COR-L47 (cell line): ENCODE measurements at places on chromosomes 11 and 22.
A peak's percentile ranks its signal among the peaks of the same experiment; 100 is the strongest.

- no peak for DNase-seq
Measured at GRCh38 chr11:8839957-8840945, 70.7 kb upstream of the AKIP1 start.

- no peak for DNase-seq
Measured at GRCh38 chr11:107472966-107473365, 15.3 kb upstream of the CWF19L2 start.

- peak; percentile 98 for DNase-seq
Measured at GRCh38 chr11:62727872-62728170, 465 bp upstream of the TTC9C start.

DNA sequence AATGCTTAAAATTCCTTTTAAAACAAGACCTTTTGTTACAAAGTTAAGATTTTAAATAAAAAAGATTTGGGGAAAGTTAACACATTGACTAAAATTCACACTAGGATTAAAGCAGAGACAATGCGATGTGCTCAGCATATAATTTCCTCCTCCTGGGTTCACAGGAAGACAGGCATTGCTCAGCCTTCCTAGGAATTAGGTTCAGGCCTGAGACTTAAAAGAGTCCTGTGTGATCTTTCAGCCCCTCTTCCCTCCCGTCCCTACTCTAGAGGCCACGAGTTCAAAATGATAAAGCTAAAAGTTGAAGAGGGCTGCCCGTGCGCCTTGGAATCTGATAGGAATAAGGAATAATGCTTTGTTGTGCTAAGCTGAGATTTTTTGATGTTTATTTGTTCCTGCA is 218.6 kb downstream of the KIRREL3 start:
- no peak for DNase-seq

- no peak for DNase-seq
Measured at GRCh38 chr11:115722711-115723110, 218.5 kb upstream of the CADM1 start.

- DNase-seq, result peak; percentile 84
Measured at GRCh38 chr11:45208135-45208534, 61.7 kb downstream of the PRDM11 start.

GRCh38 chr11:79100093-79100910 is 340.5 kb downstream of the TENM4 start:
- DNase-seq, result peak; percentile 24

- no peak for DNase-seq
Measured at GRCh38 chr22:30925667-30926066, 42.9 kb downstream of the MORC2 start.

- DNase-seq, result no peak
Measured at GRCh38 chr11:83871054-83871453, 584.9 kb upstream of the CCDC90B start.

- DNase-seq, result no peak
Measured at GRCh38 chr11:76838678-76839068, 22.0 kb upstream of the ACER3 start.

- no peak for DNase-seq
Measured at GRCh38 chr11:129410395-129410960, 34.8 kb downstream of the BARX2 start.

GRCh38 chr22:45731041-45731797 is 59.6 kb downstream of the ATXN10 start:
- DNase-seq, result no peak

GRCh38 chr11:13972043-13972910 is 9.8 kb downstream of the SPON1 start:
- no peak for DNase-seq

DNA sequence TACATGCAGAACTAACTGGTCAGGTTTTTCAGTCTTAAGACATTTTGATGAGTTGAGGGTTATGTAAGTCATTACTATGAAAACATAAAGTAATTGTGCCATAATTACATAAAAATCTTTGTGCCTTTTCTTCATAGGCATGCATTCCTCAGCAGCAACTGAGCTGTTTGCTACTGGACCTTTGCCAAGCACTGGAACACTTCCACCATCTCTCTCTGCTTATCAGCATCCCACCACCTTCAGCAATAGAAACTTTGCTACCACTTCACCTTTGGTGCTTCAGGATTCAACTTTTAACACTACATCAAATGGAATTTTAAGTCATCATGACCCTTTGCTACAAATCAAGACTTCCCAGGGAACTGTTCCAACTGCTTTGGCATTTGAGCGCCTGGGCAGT is 39.0 kb downstream of the QSER1 start:
- DNase-seq, result no peak

DNA sequence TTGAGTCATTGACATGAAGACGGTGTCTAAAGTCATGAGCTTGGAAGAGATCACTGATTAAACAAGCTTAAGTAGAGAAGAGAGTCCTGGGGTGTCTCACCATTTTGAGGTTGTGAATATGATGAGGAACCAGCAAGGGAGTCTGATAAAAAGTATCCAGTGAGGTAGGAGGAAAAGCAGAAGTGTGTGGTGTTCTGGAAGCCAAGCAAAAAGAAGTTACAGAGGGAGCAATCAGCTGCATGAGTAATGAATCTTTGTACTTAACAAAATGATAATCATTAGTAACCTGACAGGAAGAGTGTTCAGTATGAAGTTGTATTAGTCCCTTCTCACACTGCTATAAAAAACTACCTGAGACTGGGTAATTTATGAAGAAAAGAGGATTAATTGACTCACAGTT is 131.3 kb downstream of the C11orf87 start:
- DNase-seq, result no peak

DNA sequence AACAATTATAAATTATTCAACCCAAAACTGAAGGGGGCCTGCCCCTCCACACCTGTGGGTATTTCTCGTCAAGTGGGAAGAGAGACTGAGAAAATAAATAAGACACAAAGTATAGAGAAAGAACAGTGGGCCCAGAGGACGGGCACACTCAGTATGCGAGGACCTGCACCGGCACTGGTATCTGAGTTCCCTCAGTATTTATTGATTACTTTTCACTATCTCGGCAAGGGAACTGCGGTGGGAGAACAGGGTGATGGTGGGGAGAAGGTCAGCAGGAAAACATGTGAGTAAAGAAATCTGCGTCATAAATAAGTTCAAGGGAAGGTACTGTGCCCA is 3.2 kb downstream of the C11orf54 start:
- no peak for DNase-seq

DNA sequence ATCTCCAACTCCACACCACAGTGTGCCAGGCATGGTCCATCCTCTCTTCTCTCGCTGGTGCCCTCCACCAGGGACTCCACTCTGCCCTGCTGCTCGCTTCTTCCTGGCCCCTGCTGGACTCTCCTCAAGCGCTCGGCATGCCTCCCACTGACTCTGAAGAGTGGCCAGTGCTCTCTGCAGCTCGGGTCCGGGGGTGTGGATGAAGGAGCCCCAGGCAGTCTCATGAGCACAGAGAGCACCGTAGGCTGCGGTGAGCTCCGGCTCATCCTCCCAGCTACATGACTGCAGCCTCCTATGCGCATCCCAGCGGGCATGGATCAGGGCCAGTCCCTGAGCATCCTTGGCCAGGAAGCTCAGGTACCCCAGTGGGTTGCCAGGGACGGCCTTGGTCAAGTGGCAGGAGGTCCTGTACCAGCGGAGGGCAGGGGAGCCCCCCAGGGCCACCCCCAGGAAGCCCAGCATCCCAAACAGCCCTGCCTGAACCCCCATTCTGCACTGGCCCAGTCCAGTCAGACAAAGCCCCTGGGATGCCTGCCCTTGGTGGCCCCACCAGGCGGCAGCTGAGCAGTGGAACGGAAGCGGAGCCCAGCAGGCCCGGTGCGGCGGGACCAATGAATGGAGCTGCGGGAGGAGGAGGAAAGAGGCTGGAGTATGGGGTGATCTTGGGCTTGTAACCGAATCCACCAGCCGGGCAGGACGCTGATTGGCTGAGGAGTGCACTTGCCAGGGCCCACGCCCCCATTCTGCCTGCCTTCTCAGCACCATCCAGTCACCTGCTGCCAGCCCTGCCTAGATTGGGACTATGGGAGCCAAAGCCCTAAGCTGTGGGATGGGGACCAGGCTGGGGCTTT is at the start of gene PLA2G3:
Gene PLA2G3, minus strand, starts transcription at position 643 of the 851 bp plus-strand sequence. Its CDS starts 154 bp downstream, at position 489.
- DNase-seq, result peak; percentile 84

DNA sequence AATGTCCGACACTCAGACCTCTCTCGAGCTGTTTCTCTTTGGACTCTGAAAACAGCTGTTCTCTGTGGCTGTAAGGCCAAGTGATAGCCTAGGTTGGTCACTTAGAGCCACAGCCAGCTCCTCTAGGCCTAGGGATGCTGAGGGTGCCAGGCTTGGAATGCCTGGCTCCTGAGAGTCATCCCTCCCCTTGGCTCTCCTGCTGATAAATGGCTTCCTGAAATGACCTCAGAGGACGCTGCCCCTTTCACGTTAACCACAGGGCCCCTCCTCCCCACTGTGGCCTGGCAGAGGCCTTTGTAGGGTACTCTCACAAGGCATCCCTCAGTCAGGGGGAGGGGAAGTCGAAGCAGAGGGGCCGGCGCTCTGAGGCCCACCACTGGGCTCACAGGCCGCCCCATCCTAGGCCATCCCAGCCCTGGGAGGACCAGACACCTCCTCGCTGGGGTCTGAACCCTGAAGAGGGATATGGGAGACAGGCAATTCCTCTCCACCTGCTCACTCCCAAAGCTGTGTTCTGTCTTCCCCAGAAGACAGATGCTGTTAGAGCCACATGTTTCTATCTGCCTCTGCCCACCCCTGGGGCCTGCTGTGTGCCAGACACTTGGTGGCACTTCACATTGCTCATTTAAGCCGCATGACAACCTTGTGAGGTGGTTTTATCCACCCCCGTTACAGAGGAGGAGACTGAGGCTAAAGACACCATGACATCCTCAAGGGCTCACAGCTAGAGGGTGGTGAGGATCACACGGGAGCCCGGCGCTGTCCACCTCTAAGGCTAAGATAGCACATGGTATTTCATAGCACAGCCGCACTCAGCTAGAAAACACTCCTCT is 50.9 kb downstream of the ARFGAP3 start:
- DNase-seq, result no peak

DNA sequence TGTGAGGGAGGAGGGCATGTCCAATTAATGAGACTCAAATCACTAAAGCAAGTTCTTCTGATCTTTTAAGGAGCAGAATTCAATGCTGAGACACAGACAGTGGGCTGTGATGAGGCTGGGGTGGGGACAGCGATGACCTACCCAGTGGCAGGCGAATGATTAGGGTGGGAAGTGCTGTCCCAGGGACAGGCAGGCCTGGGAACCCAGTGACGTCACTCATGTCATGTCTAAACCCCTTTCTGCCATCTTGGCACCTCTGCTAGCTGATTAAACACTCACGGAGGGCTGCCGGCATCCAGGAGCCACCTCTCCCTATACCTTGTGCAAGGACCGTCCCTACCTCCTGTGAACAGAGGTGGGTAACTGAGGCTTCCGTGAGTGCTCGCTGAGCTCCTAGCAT is 1235.2 kb downstream of the TBC1D22A start:
- no peak for DNase-seq

DNA sequence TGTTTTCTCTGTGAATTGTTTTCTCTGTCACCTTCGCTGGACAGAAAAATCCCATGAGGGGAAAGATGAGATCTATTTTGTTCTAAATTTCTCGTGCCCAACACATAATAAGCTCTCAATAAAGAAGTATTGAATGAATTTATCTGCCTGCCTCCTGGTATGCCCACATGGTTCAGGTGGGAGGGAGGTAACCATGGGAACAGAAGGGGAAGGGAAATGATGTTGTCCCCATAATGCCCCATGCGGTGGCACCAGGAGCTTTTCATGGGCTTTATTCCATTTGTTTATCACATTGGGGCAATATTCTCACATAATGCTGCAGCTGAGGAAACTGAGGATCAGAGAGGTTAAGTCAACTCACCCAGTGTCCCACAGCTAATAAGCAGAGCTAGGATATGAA is 8.7 kb downstream of the USH1C start:
- DNase-seq, result no peak

DNA sequence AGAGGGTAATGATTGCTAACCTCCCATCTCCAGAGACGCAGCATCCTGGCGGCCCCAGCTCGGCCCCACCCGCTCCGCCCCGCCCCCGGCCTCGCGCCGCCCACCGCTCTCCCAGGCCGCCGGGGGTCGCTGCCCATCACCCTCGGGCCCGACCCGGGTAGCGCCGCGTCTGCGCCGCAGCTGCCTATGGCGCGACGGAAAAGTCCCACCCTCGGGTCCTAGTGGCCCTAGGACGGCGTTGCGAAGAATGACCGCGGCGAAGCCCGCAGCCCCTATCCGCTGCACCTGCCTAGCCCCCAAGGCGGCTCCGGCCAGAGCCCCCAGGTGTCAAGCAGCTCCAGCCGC is 457 bp downstream of the CPSF7 start:
- DNase-seq, result peak; percentile 61
